ENCODE measurements at places on chromosomes 5 and 9.

DNA sequence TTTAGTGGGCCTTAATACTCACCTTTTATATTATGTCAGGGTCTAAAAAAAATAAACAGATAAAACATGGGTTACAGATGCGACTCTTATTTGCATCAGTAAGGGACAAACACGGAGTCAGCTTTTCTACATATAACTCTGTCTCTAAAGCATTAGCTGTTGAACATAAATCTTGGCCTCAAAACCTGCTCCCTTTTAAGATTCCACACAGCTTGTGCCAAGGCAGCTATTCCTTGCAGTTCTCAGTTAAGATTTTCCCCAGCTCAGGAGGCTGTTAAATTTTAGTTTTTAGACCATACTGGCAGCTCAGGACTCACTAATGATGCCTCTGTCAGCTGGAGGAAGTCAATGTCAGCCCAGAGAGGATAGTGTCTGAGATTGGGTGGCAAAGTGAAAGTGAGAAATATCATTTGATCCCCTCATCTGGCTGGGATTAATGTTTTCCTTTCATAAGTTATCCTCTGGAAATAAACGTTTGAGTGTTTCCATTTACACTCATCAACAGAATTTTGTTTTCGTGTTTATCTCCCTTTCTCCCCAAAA, 287.5 kb downstream of the ELAVL2 start:
- no peak for DNase-seq

- DNase-seq, result no peak
Measured at GRCh38 chr5:144085381-144085780, 85.1 kb downstream of the YIPF5 start.

DNA sequence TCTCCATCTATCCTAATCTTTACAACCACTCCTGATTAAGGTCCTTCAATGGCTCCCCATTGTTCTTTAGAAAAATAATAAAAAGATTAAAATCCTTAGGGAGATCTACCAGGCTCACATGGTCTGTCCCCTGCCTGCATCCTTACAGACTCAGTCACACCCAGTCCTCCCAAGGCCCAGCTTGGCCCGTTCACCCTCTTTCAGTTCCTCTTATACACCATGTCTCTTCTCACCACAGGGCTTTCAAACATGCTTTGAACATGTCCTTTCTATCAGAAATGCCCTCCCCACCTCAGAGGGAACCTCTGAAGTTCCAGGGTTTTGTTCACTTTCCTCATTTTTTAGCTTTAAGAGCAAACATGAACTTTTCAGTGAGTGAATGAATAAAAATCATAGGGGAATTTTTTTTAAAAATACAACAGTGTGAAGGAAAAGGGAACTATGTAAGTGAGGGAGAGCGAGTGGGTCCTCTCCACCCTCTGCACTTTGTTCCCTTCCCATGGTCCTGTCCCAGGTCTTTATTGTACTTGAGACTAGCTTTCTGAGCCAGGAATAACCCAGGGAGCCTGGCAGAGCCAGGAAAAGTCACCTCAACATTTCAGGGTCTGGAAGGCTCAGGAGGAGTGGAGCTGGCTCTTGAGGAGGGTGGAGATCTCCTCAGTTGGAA, 55.3 kb downstream of the TRPC7 start:
- DNase-seq, result no peak

- DNase-seq, result no peak
Measured at GRCh38 chr5:72402381-72402890, 82.3 kb downstream of the PTCD2 start.
